ENCODE measurements at places on chromosomes 2 and 18. TPM values are rescaled to one million over a fixed set of nuclear protein-coding genes. Genes with fewer than 3 reads are reported as not detected.
A peak's percentile ranks its signal among the peaks of the same experiment; 100 is the strongest.

- H3K27ac ChIP-seq, result no peak overlapping the region
- no peak overlapping the region for H3K4me3 ChIP-seq
These were observed 267.3 kb upstream of the MC4R start for GRCh38 chr18:60639836-60640235.

DNA sequence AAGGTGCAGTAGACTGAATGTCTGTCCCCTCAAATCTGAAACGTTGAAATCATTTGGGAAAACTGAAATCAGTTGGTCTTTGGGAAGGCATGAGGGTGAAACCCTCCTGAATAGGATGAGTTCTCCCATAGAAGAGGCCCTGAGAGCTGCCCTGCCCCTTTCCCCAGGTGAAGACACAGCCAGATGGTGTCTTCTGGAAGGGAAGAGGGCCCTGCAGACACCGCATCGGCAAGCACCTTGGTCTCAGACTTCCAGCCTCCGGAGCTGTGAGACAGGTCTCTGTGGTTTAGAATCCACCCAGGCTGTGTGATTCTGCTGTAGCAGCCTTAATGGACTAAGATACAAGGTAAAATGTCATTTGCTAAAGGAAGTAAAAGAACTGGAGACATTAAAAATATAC, 42.1 kb upstream of the SNTG2 start:
- H3K4me1 ChIP-seq, result no peaks in the 10 kb centered on the region
- no peaks in the 10 kb centered on the region for H3K36me3 ChIP-seq
- no peak overlapping the region for H3K4me3 ChIP-seq
- DNase-seq, result no peak

DNA sequence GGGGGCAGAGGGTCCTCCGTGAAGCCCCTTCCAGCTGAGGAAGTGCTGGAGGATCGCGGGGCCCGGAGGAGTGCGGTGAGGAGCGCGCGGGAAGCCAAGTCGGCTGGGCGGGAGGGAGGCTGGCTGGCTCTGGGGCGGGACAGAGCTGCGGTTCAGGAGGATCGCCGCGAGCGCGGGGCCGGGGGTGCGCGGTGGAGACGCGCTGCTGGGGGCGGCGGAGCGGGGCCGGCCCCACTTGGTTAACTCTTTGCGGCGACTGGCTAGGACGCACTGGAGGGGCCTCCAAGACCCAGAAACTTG, 464 bp downstream of the CYBRD1 start:
- DNase-seq, result no peak
- peak overlapping the region; percentile 81 for H3K4me3 ChIP-seq
- H3K27ac ChIP-seq, result peak overlapping the region; percentile 86
- H3K4me1 ChIP-seq, result no peaks in the 10 kb centered on the region
- no peaks in the 10 kb centered on the region for H3K27me3 ChIP-seq
- no peaks in the 10 kb centered on the region for H3K36me3 ChIP-seq

- H3K4me1 ChIP-seq, result no peaks in the 10 kb centered on the region
- no peak for DNase-seq
- no peaks in the 10 kb centered on the region for H3K27me3 ChIP-seq
- no peak overlapping the region for H3K4me3 ChIP-seq
- H3K36me3 ChIP-seq, result no peaks in the 10 kb centered on the region
These were observed 1915.0 kb upstream of the CELF4 start for GRCh38 chr18:39480494-39481195.

The UGT1A5 gene
- 6.4 TPM for total RNA-seq
